ENCODE measurements at places on chromosomes 2 and 18. TPM values are rescaled to one million over a fixed set of nuclear protein-coding genes. Genes with fewer than 3 reads are reported as not detected.
A peak's percentile ranks its signal among the peaks of the same experiment; 100 is the strongest.

Gene NBEAL1
- total RNA-seq, result 38.8 TPM

Gene PCARE
- total RNA-seq, result 0.10 TPM

Gene IL1RN
- total RNA-seq, result 20.7 TPM

Gene MAL
- 2.4 TPM for total RNA-seq

Gene FOXD4L1
- total RNA-seq, result not detected

Gene NETO1
- total RNA-seq, result 0.10 TPM

Gene KLF7
- 13.6 TPM for total RNA-seq

Gene KCNG2
- 0.49 TPM for total RNA-seq

Gene CFAP65
- not detected for total RNA-seq

DNA sequence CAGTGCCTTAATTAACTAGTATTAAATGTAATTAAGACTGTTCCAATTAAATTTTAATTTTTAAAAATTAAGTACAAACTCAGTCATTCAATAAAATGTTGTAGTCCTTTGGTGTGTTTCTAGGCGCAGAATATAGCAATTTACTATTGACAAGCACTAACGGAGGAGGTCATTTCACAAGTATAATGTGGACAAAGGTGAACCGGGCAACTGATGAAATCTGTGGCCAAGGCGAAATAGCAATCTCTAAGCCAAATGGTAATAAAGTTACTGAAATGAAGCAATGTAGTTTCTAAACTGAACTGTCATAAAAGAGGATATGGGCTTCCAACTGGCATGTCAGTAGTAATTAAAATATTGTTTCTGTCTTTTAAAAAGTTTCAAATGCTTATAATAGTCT lies 27.5 kb downstream of the FIGN start:
- DNase-seq, result no peak

GRCh38 chr2:235854276-235854675 lies 313.9 kb downstream of the GBX2 start:
- DNase-seq, result no peak

- DNase-seq, result no peak
These were observed 47.1 kb downstream of the STRN start for GRCh38 chr2:36919041-36919837.

GRCh38 chr18:51168960-51169662 lies 28.4 kb downstream of the MEX3C start:
- no peak for DNase-seq

DNA sequence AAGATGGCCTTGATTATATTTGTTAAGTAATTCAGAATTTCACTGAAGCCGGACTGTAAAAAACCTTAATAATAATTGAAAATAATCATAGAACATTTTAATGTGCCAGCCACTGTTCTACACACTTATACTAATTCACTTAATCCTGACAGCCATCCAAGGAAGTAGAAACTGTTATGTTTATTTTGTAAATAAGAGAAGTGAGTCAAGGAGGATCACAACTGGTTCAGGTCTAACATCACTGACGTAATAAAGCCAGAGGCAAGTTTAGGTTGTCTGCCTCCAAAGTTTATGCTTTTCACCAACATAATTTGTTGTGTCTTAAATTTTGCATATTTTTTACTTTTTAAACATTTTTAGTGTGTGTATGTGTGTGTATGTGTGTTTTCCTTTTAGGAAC lies 436.1 kb downstream of the LRRTM4 start:
- DNase-seq, result no peak

- no peak for DNase-seq
These were observed 958.5 kb downstream of the DPP10 start for GRCh38 chr2:115400940-115401339.

GRCh38 chr2:196170213-196170605 lies 1.2 kb downstream of the STK17B start:
- DNase-seq, result peak; percentile 51

- no peak for DNase-seq
These were observed 37.9 kb upstream of the ITGA4 start for GRCh38 chr2:181419129-181419855.

- DNase-seq, result no peak
These were observed 127.5 kb downstream of the NFATC1 start for GRCh38 chr18:79523206-79523735.

GRCh38 chr2:64035072-64035942 lies 16.1 kb upstream of the VPS54 start:
- DNase-seq, result no peak

DNA sequence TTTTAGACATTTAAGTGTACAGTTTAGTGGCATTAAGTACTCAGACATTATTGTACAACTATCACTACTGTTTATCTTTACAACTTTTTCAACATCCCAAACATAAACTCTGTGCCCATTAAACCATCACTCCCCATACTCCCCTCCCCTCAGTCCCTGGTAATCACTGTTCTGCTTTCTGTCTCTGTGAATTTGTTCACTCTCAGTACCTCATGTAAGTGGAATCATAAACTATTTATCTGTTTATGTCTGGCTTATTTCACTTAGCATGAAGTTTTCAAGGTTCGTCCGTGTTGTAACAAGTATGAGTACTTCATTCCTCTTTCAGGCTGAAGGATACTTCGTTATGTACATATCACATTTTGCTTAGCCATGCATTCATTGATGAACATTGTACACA lies 9.8 kb upstream of the RUFY4 start:
- no peak for DNase-seq

- DNase-seq, result no peak
These were observed 28.4 kb downstream of the M1AP start for GRCh38 chr2:74619651-74620297.

DNA sequence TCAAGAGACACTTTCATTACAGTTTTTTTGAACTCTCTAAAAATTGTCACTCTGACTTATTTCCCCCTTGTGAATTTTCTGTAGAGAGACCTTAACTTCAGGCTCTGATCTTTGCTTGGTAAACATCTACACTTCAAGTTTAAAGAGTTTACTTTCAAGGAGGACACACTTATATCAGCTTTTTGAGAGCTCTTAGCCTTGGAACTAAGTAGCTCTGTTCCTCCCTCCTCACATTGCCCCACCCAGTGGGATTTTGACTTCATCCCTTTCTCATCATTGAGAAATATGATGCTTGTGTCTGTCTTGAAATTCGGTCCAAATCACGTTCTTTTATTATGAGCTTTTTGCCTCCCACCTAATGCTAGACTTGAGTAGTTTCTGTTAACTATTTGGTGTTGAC lies 433.4 kb upstream of the MEIS1 start:
- DNase-seq, result no peak

DNA sequence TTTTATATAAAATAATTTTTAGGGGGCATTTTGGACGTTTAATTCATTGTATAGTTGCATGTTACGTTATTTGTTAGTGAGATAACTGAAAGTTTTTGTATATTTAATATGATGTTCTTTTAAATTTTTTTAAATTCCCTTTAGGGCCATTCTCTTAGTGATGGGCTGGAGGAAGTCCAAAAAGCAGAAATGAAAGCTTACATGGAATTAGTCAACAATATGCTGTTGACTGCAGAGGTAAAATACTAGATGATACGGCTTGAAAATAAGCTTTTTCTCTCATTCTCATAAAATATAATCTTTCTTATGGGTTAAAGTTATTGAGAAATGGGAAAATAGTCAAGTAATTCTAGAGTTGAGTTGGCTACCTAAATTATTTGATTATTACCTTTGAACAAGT lies 58.9 kb downstream of the MTX2 start:
- DNase-seq, result no peak

DNA sequence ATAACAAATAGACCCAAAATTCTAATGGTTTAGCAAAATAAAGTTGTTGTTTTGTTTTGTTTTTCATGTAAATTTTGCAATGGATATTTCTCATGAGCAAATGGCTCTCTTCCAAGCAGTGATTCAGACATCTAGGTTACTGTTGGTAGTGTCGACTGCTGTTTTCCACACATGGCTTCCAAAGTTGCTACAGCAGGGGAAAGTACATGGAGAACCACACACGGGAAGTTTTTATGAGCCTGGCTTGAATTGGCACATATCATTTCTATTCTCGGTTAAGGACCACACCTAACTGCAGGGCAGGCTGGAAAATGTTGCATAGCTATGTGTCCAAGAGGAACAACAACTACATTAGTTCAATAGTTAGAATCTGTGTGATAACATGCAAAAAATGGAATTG lies 262.1 kb downstream of the GALNT13 start:
- no peak for DNase-seq

DNA sequence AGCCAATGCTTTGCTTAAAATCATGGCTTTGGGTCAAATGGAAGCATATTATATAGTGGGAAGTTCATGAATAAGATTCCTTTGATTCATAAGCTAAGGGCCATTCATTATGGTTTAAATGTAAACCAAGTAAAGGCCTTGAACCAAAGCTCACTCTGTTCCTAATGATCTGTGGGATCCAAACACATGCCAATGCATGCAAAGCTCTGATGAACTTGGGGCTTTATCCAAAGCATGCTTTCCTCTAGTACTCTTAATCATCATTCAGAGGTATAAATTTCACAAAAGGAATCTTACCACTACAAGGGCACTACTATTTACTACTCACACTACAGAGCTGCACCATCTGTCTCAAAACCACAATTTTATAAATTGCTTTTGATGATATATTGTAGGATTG lies 102.8 kb upstream of the RBMS1 start:
- no peak for DNase-seq

All from skin of body (tissue), 3 donors.